HepG2 (cell line): ENCODE measurements at places on chromosomes 2 and 18. TPM values are rescaled to one million over a fixed set of nuclear protein-coding genes. Genes with fewer than 3 reads are reported as not detected.

- DNase-seq: no peak
Measured at GRCh38 chr2:212015588-212015987, 523.0 kb downstream of the ERBB4 start.

DNA sequence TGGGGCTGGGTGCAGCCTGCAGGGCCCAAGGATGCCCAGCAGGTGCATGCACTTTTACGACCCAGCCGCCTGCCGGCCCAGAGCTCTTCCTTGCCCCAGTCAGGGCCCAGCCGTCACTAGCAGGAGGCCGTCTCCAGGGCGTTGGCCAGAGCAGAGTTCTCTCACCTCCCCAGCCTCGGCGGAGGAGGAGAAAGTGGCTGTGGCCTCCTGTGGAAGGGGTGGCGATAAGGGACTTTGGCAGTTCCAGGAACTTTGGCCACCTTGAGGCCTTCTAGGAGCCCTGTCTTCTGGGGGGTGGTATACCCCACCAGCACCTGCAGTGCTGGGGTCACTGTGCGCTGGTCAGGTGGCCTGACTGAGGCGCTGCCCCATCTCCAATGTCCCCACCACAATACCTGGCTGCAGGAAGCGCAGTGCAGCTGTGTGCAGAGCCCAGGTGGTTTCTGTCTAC lies 22.0 kb downstream of the NPPC start:
- DNase-seq: no peak

B3GNT7 gene
- polyA plus RNA-seq: 0.04 and 0.12 TPM in 2 replicates

- DNase-seq: no peak
Measured at GRCh38 chr2:2568411-2568810, 237.3 kb upstream of the MYT1L start.

- no peak for DNase-seq
Measured at GRCh38 chr2:57562495-57562894, 484.1 kb upstream of the VRK2 start.
